ENCODE measurements at places on chromosomes 16 and 17.

- peaks cover 4% of the 10 kb centered on the region for H3K27me3 ChIP-seq
- H3K27ac ChIP-seq = no peak overlapping the region
- no peak for DNase-seq
- H3K36me3 ChIP-seq = no peaks in the 10 kb centered on the region
- H3K4me3 ChIP-seq = no peak overlapping the region
- H3K4me1 ChIP-seq = no peaks in the 10 kb centered on the region
Measured at GRCh38 chr16:25366078-25366477, 108.4 kb upstream of the ZKSCAN2 start.

GRCh38 chr17:2750721-2751120, 1.3 kb upstream of the CCDC92B start:
- no peaks in the 10 kb centered on the region for H3K4me1 ChIP-seq
- H3K36me3 ChIP-seq = no peaks in the 10 kb centered on the region
- no peak for DNase-seq
- H3K4me3 ChIP-seq = no peak overlapping the region

DNA sequence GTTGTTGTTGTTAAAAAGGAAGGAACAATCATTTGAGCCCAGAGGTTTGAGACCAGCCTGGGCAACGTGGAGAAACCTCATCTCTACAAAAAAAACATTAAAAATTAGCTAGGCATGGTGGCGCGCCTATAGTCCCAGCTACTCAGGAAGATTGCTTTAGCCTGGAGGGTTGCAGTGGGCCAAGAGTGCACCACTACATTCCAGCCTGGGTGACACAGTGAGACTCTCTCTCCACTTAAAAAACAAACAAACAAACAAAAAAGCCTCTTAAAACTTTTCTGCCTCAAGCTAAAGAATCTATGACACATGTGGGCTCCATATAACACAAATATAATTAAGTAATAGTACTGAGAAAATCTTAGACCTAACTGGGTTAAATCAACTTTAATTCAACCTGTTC, 12.5 kb downstream of the MBTPS1 start:
- DNase-seq = no peak
- peaks cover 8% of the 10 kb centered on the region for H3K36me3 ChIP-seq
- H3K4me3 ChIP-seq = no peak overlapping the region
- no peaks in the 10 kb centered on the region for H3K27me3 ChIP-seq
- H3K4me1 ChIP-seq = peaks cover 14% of the 10 kb centered on the region

DNA sequence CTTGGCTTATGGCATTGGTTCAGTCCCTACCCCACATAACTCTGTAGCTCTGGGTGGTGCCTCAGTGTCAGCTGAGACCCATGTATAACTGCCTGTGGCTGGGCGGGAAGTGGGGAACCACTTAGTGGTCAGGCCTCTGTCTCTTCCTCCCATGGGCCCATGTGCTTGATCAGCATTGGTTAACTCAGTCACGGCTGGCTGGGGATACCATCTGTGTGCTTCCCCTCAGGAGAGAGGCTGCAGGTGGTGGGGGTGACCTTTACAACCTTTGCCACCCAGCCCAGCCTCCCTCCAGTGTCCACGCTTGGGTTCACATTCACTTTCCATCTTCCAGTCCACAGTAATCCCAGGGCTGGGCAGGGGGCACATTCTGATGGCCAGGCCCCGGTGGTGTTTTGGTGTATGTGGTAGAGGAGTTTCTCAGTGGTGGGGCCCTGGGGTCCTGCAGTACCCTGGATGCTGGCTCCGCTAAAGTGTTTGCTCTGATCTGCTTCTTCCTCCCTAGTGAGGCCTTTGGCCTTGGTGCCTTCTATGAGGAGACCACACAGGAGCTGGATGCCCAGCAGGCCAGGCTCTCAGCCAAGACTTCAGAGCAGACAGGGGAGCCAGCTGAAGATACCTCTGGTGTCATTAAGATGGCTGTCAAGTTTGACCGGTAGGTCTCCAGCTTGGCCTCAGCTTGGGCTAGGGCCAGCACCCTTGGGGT, 10.2 kb upstream of the NFATC3 start:
- H3K27me3 ChIP-seq = no peaks in the 10 kb centered on the region
- H3K27ac ChIP-seq = peak overlapping the region; percentile 94
- H3K36me3 ChIP-seq = peaks cover 44% of the 10 kb centered on the region
- peaks cover 77% of the 10 kb centered on the region for H3K4me1 ChIP-seq
- H3K4me3 ChIP-seq = peak overlapping the region; percentile 79

GRCh38 chr16:68086860-68087268, 1.7 kb downstream of the NFATC3 start:
- H3K27me3 ChIP-seq = no peaks in the 10 kb centered on the region
- H3K27ac ChIP-seq = peak overlapping the region; percentile 90
- peaks cover 7% of the 10 kb centered on the region for H3K36me3 ChIP-seq
- no peak for DNase-seq
- peak overlapping the region; percentile 99 for H3K4me3 ChIP-seq

DNA sequence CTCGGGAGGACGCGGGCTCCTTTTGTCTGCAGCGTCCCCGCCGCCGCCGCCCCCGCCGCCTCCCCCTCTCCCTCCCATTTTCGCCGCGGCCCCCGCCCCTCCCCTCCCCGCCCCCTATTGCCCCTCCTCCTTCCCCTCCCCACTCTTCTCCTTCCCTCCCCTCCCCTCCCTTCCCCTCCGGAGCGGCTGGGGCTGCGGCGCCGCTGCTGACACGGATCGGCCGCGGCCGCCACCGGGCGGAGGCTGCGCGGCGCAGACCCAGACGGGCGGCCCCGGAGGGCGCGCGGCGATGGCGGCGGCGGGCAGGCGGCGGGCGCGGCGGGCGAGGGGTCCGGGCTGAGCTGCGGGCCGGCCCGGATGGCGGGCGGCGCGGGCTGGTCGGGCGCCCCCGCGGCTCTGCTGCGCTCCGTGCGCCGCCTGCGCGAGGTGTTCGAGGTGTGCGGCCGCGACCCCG, at the start of gene RAB11FIP4:
RAB11FIP4 (plus strand) TSS at position 180 of the 454 bp plus-strand sequence; CDS start at position 358, 178 bp downstream.
- no peaks in the 10 kb centered on the region for H3K4me1 ChIP-seq
- peaks cover 68% of the 10 kb centered on the region for H3K27me3 ChIP-seq
- DNase-seq = no peak
- H3K4me3 ChIP-seq = peak within 1 kb of the TSS; percentile 66

DNA sequence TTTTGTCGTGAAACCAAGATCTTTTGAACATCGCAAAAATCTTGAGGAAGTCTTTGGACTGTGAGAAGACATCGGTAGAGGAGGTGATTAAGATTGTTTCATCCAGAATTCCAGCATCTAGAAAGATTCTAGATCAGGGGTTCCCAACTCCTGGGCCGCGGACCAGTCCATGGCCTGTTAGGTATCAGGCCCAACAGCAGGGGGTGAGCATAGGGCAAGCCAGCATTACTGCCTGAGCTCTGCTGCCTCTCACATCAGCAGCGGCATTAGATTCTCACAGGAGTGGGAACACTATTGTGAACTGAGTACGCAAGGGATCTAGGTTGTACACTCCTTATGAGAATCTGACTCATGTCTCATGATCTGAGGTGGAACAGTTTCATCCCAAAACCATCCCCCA, 600.6 kb upstream of the CDH11 start:
- no peaks in the 10 kb centered on the region for H3K4me1 ChIP-seq
- H3K27me3 ChIP-seq = no peaks in the 10 kb centered on the region
- no peaks in the 10 kb centered on the region for H3K36me3 ChIP-seq
- no peak overlapping the region for H3K4me3 ChIP-seq

GRCh38 chr17:14854691-14855090, 410.4 kb downstream of the PMP22 start:
- no peaks in the 10 kb centered on the region for H3K36me3 ChIP-seq
- no peak overlapping the region for H3K27ac ChIP-seq
- no peak for DNase-seq
- no peak overlapping the region for H3K4me3 ChIP-seq

DNA sequence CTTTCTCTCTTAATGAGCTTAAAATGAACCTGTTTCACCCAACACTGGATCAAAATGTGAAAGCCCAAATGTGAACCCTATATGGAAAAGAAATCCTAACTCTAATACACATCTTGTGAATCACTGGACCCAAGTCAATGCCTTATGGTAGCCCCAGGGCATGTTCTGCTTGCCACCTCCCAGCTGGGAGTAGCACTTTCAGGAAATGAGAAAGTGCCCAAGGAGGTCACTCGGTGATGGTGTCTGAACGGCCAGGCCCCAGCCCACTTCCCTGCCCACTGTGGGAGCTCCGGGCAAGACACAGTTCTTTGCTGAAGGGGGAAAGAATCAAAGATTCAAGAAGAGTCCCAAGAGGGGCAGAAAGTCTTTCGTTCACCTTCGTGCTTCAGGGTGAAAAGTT, 46.1 kb downstream of the GTF3C1 start:
- no peaks in the 10 kb centered on the region for H3K4me1 ChIP-seq
- DNase-seq = no peak
- no peak overlapping the region for H3K4me3 ChIP-seq

- no peaks in the 10 kb centered on the region for H3K36me3 ChIP-seq
- H3K27me3 ChIP-seq = no peaks in the 10 kb centered on the region
- no peak overlapping the region for H3K4me3 ChIP-seq
- H3K27ac ChIP-seq = no peak overlapping the region
- DNase-seq = no peak
Measured at GRCh38 chr17:73182616-73183310, 10.1 kb upstream of the COG1 start.

GRCh38 chr16:52677501-52677900, 130.6 kb upstream of the TOX3 start:
- no peak for DNase-seq
- H3K36me3 ChIP-seq = no peaks in the 10 kb centered on the region
- no peak overlapping the region for H3K27ac ChIP-seq
- no peaks in the 10 kb centered on the region for H3K27me3 ChIP-seq

DNA sequence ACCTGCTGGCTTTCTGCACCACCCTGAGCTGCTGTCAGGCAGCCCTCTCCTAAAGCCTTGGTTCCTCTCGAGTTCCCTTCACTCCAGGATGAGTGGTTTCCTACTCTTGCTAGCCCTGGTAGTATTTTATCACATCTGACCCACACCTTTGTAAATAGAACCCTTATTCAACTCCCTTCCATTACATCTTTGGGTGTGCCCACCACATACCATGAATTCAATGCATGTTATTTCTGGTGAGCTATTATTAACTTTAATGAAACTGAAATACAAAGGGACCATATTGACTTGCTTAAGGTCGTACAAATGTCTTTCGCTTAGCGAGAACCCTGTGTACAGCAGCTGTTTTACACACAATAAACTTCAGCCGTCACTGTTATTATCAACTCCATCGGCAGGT, 521.3 kb downstream of the GRIN2A start:
- H3K4me1 ChIP-seq = no peaks in the 10 kb centered on the region
- no peak overlapping the region for H3K27ac ChIP-seq
- DNase-seq = no peak
- no peaks in the 10 kb centered on the region for H3K36me3 ChIP-seq

DNA sequence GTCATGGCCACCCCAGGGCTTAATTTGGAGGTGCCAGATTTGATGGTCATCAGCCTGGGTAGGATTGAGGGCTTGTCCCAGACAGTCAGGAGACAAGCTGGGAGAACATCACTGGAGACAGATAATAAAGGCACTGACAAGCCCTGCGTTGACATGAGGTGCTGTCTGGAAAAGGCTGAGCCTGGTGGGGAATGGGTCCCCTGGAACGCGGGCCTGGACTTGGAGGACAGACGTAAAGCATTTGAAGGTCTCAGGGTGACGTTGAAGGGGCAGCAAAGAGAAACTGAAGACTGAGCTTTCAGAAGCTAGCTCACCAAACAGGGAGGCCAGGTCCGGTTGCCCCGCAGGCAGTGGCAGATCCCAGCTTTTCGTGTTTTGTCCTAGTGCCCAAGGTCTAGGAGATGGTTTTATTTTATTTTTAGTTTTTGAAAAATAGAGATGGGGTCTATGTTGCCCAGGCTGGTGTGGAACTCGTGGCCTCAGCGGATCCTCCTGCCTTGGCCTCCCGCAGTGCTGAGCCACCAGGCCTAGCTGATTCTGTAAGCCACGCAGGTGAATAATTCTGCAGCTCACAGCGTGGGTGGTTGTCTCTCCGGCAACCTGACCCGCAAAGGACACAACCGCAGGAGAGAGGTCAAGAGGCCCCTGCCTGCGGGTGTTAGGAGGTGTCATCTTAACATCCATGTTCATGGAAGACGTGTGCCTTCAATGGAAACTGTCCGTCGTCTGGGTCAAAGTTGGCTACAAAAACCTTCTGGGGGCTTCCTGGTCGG, 37.6 kb downstream of the METRNL start:
- no peak overlapping the region for H3K4me3 ChIP-seq
- no peaks in the 10 kb centered on the region for H3K36me3 ChIP-seq
- H3K27ac ChIP-seq = no peak overlapping the region
- H3K4me1 ChIP-seq = peaks cover 14% of the 10 kb centered on the region

GRCh38 chr16:55052348-55052734, 121.7 kb downstream of the IRX5 start:
- H3K4me1 ChIP-seq = peaks cover 2% of the 10 kb centered on the region
- no peaks in the 10 kb centered on the region for H3K36me3 ChIP-seq
- peaks cover 20% of the 10 kb centered on the region for H3K27me3 ChIP-seq
- H3K27ac ChIP-seq = no peak overlapping the region
- H3K4me3 ChIP-seq = no peak overlapping the region

DNA sequence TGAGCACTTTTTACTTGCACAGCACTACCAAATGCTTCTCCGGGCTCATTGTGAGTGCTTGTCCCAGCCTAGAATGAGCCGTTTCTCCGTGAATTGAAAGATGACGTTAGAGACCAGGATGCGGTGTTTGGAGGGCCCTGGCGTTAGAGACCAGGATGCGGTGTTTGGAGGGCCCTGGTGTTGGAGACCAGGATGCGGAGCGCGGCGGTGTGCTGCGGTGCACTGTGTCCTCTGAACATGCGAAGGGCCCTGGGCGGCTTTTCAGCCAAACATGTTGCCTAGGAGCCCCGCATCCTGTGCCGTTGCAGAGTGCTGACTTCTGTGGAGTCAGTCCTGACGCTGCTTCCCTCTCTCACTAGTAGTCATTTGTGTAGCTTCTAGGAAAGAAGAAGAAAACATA, 42.7 kb downstream of the BANP start:
- no peak overlapping the region for H3K27ac ChIP-seq
- H3K36me3 ChIP-seq = peaks cover 19% of the 10 kb centered on the region
- H3K27me3 ChIP-seq = no peaks in the 10 kb centered on the region
- no peak overlapping the region for H3K4me3 ChIP-seq

- no peaks in the 10 kb centered on the region for H3K27me3 ChIP-seq
- H3K36me3 ChIP-seq = no peaks in the 10 kb centered on the region
- H3K4me3 ChIP-seq = no peak overlapping the region
- no peak for DNase-seq
- H3K27ac ChIP-seq = no peak overlapping the region
Measured at GRCh38 chr16:66103211-66103610, 263.3 kb upstream of the CDH5 start.

- H3K4me1 ChIP-seq = peaks cover 2% of the 10 kb centered on the region
- H3K4me3 ChIP-seq = no peak overlapping the region
- no peak for DNase-seq
- H3K27ac ChIP-seq = no peak overlapping the region
- H3K27me3 ChIP-seq = no peaks in the 10 kb centered on the region
Measured at GRCh38 chr16:58532414-58532813, 17.1 kb downstream of the SETD6 start.

GRCh38 chr17:19773534-19773933, 25.4 kb upstream of the ALDH3A1 start:
- H3K27me3 ChIP-seq = peaks cover 3% of the 10 kb centered on the region
- H3K4me1 ChIP-seq = peaks cover 14% of the 10 kb centered on the region
- no peak overlapping the region for H3K4me3 ChIP-seq

GRCh38 chr16:47392081-47392480, 68.8 kb downstream of the ITFG1 start:
- H3K4me3 ChIP-seq = no peak overlapping the region
- peaks cover 12% of the 10 kb centered on the region for H3K36me3 ChIP-seq
- peaks cover 9% of the 10 kb centered on the region for H3K4me1 ChIP-seq
- DNase-seq = no peak
- no peaks in the 10 kb centered on the region for H3K27me3 ChIP-seq
- H3K27ac ChIP-seq = no peak overlapping the region
